ENCODE measurements at places on chromosomes 2 and 18.

- DNase-seq = no peak
Measured at GRCh38 chr18:11871501-11871900, 20.3 kb downstream of the CHMP1B start.

GRCh38 chr2:171595896-171596295 lies 73.6 kb downstream of the CYBRD1 start:
- DNase-seq = peak; percentile 85

DNA sequence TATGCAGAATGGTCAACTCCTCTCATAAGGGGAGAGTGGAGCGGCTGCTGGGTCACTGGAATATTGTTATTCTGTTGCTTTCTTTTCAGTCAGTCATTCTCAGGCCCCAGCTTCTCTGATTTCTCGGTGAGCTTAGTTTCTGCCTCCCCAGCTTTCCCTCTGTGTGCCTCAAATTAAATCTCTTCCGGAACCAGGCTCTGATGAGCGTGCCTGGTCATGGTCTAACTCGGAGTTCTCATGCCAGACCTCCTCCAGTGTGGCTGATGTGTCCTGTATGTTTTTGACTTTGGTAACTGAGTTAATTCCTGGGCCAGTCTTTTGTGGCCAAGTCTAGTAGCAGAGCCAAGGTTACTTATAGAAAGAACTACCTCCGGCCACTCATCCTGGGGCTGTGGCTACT lies 4.9 kb upstream of the STK11IP start:
- no peak for DNase-seq

DNA sequence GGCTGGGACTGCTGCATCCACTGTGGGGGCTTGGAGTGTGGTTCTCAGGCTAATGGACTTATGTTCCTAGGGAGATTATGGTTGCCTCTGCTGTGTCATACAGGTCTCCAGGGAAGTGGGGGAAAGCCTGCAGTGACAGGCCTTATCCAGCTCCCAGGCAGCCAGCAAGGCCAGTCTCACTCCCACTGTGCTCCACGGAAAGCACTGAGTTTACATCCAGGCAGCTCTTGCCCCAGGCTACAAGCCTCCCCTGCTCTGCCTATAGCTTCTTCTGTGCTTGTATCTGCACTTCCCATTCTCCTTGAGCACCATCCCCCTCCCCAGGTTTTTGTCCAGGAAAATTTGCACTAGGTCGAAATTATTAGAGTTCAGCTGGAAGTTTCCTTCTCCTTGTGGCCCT lies 231.9 kb downstream of the ZRANB3 start:
- peak; percentile 3 for DNase-seq

GRCh38 chr2:134027980-134028379 lies 225.9 kb upstream of the MGAT5 start:
- no peak for DNase-seq

GRCh38 chr18:58205443-58206160 lies 161.6 kb downstream of the NEDD4L start:
- DNase-seq = peak; percentile 87

- no peak for DNase-seq
Measured at GRCh38 chr18:58337285-58337684, 291.6 kb downstream of the ALPK2 start.

DNA sequence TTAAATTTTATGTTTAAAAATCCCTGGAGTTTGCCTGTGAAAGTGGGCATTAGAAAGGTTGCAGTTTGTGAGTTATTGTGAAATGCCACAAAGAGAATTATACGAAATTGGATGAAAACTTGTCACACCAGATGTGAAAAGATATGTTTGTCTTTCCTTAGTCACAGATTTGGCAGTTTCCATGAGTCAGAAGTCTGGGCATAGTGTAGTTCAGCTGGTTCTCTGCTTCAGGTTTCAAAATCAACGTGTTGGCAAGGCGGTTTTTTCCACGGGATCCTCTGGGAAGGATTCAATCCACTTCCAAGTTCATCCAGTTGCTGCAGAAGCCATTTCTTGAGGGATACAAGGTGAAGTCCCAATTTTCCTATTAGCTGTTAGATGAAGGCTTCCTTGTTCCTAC lies 658.0 kb upstream of the CDH2 start:
- peak; percentile 52 for DNase-seq

- no peak for DNase-seq
Measured at GRCh38 chr2:127313406-127313805, 19.5 kb upstream of the ERCC3 start.

DNA sequence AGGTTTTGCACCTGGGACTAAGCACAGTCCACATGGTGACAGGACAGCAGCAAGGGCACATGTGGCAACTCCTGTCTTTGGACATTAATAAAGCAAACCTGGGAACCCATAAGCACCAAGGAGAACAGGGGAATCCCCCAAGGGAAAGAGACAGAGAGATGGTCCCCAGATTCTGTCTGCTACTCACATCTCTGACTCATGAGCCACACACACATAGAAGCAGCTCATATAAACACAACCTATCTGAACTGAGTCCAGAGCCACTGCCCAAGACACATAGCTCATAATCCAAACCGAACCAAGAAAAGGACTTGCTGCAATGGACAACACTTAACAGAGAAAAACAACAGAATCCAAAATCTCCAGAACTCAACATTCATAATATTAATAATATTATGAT lies 82.5 kb downstream of the OSBPL1A start:
- peak; percentile 6 for DNase-seq

DNA sequence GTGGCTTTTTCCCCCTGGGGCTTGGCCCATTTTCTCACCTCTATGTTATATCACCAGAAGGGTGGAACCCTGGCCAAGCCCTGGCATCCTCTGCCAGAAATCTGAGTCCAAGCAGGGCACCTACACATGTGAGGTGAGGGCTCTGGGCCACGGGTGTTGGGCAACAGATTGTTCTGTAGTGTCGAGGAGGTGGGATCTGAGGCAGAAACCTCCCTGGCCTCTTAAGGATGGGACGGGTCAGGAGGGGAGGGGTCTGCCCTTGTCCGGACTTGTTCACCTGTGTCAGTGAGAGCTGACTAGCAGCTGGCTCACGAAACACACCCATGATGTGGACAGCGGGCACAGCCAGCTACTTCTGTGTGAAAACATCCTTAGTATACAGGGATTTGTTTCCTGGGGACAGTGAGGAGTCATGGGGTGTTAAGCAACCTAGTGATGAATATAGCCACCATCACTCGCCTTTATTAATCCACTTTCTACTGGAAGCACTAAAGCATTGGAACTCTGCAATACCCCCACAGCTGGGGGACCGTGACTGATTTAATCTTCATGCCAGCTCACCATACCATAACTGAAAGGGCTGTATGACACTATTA lies 35.6 kb downstream of the EPAS1 start:
- peak; percentile 45 for DNase-seq

GRCh38 chr2:121132054-121132761 lies 152.8 kb downstream of the TFCP2L1 start:
- DNase-seq = no peak

DNA sequence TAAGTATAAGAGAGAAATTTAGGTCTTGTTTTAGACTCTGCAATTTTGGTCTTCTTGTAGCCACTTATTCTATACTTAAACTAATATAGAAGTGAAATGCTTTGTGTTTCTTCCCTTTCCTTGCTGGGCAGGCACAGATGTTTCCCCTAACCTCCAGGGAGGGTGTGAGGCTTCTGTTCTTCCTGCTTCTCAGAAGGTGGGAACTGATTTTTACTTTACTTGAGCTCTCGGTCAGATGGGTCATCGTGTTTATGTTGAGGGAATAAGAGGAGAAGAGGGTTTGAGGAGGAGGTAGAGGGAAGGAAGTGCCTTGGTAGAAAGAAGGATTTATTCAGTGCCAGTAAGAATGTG lies 92.5 kb upstream of the CXCR4 start:
- DNase-seq = no peak

- DNase-seq = peak; percentile 86
Measured at GRCh38 chr2:85707304-85707703, 13.1 kb downstream of the GNLY start.

GRCh38 chr18:76685860-76686259 lies 136.5 kb upstream of the ZNF236 start:
- DNase-seq = no peak

DNA sequence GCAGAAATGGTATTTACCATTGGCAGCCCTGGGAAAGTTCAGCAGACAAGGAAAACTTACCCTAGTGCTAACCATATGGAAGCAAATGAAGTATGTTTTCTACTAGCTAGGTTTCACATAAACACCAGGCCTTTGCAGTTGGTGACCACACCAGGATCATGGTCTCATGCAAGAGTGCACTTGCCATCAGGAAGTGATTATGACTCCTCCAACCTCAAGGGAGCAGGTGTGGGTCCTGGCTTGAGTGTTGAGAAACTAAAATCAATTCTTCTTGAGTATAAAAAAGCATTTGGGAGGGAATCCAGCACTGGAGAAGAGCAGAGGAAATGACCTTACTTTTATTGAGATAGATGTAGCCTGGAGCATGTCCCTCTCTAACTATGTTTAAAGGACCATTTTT lies 56.8 kb upstream of the SPAG16 start:
- DNase-seq = no peak

GRCh38 chr18:73153271-73153670 lies 285.5 kb upstream of the NETO1 start:
- DNase-seq = peak; percentile 55

GRCh38 chr18:70368903-70369302 lies 80.1 kb downstream of the SOCS6 start:
- no peak for DNase-seq

DNA sequence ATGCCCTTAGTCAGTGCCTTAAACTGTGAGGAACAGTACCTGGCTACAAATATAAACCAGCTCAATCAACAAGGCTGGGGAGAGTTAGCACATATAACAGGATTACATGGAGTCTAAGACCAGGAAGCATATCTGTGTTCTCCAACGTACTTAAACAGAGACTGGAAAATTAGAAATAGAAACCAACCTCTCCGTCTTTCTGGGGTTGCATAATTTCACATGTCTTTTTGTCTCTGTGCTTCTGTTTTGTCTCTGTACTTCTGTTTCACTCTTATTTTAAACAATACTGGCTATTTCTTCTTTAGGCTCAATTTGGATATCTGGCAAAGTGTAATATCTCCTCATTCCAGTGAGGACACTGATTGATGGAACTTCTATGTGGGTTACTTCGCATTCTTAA lies 749.0 kb upstream of the ZEB2 start:
- no peak for DNase-seq

- DNase-seq = no peak
Measured at GRCh38 chr2:127439343-127439742, 21.1 kb downstream of the PROC start.

- DNase-seq = no peak
Measured at GRCh38 chr2:25972049-25972823, 10.1 kb downstream of the KIF3C start.

GRCh38 chr18:45510656-45511055 lies 104.6 kb upstream of the SLC14A2 start:
- DNase-seq = no peak
